Activated T-cell treated with anti-CD3 and anti-CD28 coated beads, Interleukin-2, amount 50 U/mL, for 72 hours (primary cell): ENCODE measurements at places on chromosomes 6 and 20. TPM values are rescaled to one million over a fixed set of nuclear protein-coding genes. Genes with fewer than 3 reads are reported as not detected.

DNA sequence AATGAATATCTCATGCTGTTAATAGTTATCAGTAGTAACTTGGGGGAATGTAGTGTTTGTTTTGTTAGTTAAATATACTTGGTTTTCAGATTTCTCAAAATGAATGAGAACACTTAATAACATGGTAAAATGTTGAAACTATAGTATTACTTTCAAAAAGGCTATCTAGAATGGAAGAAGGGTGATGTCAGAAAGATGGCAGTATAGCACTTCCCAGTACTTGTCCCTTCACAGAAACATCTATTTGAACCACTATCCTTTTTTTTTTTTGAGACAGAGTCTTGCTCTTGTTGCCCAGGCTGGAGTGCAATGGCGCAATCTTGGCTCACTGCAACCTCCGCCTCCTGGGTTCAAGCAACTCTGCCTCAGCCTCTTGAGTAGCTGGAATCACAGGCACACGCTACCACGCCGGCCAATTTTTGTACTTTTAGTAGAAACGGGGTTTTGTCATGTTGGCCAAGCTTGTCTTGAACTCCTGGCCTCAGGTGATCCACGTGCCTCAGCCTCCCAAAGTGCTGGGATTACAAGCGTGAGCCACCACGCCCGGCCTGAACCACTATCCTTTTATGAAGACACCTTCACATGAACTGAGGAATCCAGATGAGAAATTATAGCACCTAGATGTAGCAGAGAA is 4.7 kb upstream of the ECHDC1 start:
- peaks cover 10% of the 10 kb centered on the region for H3K36me3 ChIP-seq
- no peaks in the 10 kb centered on the region for H3K27me3 ChIP-seq
- H3K4me1 ChIP-seq, result peaks cover 6% of the 10 kb centered on the region
- no peak overlapping the region for H3K4me3 ChIP-seq
- no peak for DNase-seq

DNA sequence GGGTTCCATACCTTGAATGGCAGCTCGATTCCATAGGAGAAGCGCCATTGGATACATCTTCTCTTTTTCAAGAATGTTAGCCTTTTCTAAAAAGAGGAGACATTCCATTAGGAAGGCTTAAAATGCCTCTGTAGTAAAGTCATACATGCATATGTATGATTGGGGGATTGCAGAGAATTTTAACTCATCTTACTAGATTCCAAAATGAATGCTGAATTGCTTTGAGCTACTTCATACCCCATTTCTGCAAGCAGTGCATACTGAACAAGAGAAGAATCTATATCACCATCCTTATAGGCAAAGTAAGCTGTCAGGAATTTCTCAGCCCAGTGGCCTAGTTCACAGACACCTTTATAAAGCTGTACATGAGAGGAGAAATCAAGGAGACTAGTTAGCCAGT is 80.3 kb downstream of the NDUFAF5 start:
- no peaks in the 10 kb centered on the region for H3K4me1 ChIP-seq
- H3K4me3 ChIP-seq, result no peak overlapping the region
- no peak for DNase-seq
- no peak overlapping the region for H3K27ac ChIP-seq
- H3K36me3 ChIP-seq, result no peaks in the 10 kb centered on the region

FUCA2 gene
- total RNA-seq, result 14.0 TPM

- H3K4me1 ChIP-seq, result no peaks in the 10 kb centered on the region
- no peak overlapping the region for H3K27ac ChIP-seq
- no peak overlapping the region for H3K4me3 ChIP-seq
- H3K27me3 ChIP-seq, result peaks cover 10% of the 10 kb centered on the region
These were observed 56.4 kb downstream of the CD24 start for GRCh38 chr6:106918115-106918514.

- H3K36me3 ChIP-seq, result no peaks in the 10 kb centered on the region
- no peaks in the 10 kb centered on the region for H3K4me1 ChIP-seq
- H3K4me3 ChIP-seq, result no peak overlapping the region
- DNase-seq, result no peak
- H3K27me3 ChIP-seq, result no peaks in the 10 kb centered on the region
These were observed 31.2 kb downstream of the GPLD1 start for GRCh38 chr6:24458134-24458533.

DNA sequence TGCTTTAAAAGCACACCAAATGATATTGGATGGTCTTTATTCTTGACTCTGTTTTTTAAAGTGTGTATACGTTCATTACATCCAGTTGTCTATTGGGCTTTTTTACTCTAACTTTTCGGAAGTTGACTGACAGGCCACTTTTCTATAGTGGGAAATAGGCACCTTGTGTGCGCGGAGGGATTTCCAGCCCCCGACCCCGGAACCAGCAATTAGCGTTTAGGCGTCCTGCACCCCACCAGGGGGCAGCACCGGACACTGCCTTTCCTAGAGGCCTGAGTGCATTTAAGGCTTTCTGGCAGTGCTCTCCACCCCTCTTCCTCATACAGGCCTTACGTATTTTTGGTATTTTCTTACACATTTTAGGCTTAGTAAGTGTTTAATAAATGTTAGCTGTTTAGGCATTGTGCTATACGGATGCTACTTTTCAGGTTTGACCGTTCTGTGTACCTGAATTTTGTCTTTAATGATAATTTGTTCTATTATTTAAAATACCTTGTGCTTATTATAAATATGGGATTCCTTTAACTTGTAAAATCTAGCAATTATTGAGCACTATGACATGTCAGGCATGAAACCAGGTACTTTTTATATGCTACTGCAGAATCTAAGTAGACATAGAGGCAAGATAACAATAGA is 231.8 kb downstream of the BCKDHB start:
- no peaks in the 10 kb centered on the region for H3K36me3 ChIP-seq
- no peaks in the 10 kb centered on the region for H3K4me1 ChIP-seq
- H3K27me3 ChIP-seq, result no peaks in the 10 kb centered on the region
- no peak overlapping the region for H3K27ac ChIP-seq
- peak; percentile 76 for DNase-seq
- no peak overlapping the region for H3K4me3 ChIP-seq

PLEKHG1 gene
- total RNA-seq, result 25.0 TPM
